Stimulated activated CD4-positive, alpha-beta T cell treated with anti-CD3 and anti-CD28 coated beads, Interleukin-1b, Interleukin-23, amount 100 ng/mL, for 4 hours (primary cell): ENCODE measurements at places on chromosomes 12 and 14.

- peak; percentile 12 for DNase-seq
Observed at GRCh38 chr14:89899917-89900663, 54.4 kb downstream of the EFCAB11 start.

DNA sequence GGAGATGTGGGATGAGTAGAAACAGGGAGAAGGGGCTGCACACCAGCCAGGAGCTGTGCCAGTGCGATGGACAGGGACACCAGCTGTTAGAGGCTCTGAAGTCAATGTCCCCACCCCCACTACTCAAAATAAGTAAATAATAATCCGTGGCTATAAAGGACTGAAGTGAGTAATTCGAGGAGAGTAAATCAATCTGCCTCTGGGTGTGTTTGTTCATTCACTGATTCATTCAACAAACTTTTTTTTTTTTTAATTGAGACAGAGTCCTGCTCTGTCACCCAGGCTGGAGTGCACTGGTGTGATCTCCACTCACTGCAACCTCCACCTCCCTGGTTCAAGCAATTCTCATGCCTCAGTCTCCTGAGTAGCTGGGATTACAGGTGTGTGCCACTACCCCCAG is 363.6 kb downstream of the TMEM132D start:
- no peak for DNase-seq

GRCh38 chr12:4943938-4944284 is 34.2 kb downstream of the KCNA1 start:
- no peak for DNase-seq

- DNase-seq, result peak; percentile 92
Observed at GRCh38 chr12:124913474-124914391, 717 bp downstream of the UBC start.

GRCh38 chr12:71665090-71665463 is 976 bp downstream of the THAP2 start:
- no peak for DNase-seq

DNA sequence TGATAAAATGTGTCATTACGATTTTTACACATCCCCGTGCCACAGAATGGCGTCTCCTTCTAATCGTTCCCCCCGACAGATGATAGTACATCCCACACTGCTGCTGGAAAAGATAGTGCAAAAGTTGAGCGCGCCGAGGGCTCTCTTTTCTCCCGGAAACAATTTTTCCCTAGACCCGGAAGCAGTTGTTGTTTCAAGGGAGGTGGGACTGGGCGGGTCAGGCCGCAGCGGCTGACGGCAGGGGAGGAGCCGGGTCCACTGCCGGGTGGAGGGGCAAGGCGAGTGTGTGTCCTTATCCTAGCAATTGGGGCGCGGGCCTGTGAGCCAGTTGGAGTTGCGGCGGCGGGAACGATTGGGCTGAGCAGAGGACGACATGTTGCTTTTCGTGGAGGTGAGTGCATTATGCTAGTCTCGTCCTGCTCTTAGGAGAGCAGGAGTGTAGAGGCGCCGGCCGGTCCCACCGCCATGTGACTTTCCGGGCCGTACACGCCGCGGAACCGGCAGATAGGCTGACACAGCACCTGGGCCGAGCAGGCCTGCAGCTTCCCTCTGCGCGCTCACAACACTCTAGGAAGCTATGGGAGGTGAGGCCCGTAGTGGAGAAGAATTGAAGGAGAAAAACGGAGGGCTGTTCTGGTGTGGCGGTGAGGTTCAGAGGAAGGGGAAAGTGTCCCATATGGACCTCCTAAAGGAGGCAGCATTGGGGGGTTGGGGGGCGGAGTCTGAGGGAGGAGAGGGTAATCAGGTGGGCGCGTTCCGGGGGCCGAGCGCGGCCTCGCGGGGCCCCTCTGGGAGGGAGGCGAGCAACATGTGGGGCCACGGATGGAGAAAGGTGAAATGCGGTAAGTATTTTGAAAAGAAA is at the start of gene LARP4:
TSS of gene LARP4 (plus strand) at position 248 of the 862 bp plus-strand sequence. CDS start at position 374, 126 bp downstream.
- DNase-seq, result peak; percentile 81

- no peak for DNase-seq
Observed at GRCh38 chr12:26471560-26471959, 276.2 kb downstream of the SSPN start.

DNA sequence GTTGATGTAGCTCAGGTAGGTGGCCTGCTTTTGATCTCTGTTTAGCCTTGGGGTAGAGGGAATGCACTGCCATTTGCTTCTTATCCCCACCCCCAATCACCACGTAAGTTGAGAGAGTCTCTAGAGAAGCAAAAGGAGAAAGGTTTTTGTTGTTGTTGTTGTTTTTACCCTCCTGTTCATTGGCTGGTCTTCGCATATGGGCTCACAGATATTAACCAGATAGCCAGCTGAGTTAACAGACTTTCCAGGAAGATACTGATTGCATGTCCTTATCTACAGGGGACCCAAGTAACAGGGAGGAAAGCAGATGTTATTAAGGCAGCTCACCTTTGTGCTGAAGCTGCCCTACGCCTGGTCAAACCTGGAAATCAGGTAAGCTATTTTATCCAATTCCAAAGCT is 2.9 kb downstream of the PA2G4 start:
- DNase-seq, result no peak
